ENCODE measurements at places on chromosomes 2 and 18.

- DNase-seq = no peak
Measured at GRCh38 chr2:43052204-43052943, 174.0 kb downstream of the ZFP36L2 start.

GRCh38 chr18:58338961-58339592 lies 289.8 kb downstream of the ALPK2 start:
- DNase-seq = no peak

GRCh38 chr2:198101688-198102087 lies 297.3 kb downstream of the PLCL1 start:
- DNase-seq = no peak

- no peak for DNase-seq
Measured at GRCh38 chr18:45068400-45069094, 387.9 kb downstream of the SETBP1 start.

DNA sequence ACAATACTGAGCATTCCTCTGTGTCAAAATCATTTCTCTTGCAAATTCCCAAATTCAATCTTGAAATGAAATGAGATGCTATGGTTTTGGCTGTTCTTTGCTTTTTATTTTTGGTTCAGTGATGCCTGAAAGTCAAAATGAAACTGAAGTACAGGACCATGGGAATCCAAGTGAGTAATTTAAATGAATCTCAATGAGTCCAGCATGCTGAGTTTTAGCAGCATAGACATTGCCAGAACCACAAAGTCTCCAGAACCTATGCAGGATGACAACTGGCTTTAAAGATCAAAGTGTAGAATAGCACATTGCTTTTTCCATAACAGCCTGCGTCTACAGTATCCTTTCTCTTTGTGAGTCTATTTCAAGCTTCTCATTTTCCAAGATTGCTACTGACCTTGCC lies 1050.7 kb upstream of the PIK3C3 start:
- DNase-seq = no peak

DNA sequence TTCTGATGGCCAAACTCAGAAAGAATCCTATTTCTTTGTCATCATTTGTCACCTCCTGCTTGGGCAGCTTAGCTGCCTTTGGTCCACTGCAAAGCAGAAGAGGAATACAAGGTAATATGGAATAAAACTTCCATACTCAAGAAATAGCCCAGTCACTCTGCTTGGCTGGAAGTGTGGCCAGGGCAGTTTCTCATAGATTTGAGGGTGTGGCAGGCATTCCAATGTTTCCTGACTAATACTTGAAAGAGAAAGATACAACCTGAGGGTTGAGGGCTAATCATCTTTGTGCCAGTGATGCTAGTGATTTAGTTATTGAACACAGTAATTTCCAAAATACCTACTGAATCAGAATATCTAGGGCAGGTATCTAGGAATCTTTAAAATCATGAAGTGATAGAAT lies 83.1 kb downstream of the FAM161A start:
- DNase-seq = no peak

- DNase-seq = no peak
Measured at GRCh38 chr18:63368611-63369010, 1.6 kb upstream of the KDSR start.

- DNase-seq = peak; percentile 47
Measured at GRCh38 chr18:38481576-38481975, 916.0 kb upstream of the CELF4 start.

GRCh38 chr18:8153887-8154583 lies 455.2 kb upstream of the RAB12 start:
- no peak for DNase-seq

- no peak for DNase-seq
Measured at GRCh38 chr18:11761553-11761952, 72.5 kb downstream of the GNAL start.

- no peak for DNase-seq
Measured at GRCh38 chr18:64919971-64920570, 771.2 kb upstream of the LINC00305 start.

Data from head of caudate nucleus (tissue), 42 donors.